ENCODE measurements at places on chromosomes 2 and 18.

DNA sequence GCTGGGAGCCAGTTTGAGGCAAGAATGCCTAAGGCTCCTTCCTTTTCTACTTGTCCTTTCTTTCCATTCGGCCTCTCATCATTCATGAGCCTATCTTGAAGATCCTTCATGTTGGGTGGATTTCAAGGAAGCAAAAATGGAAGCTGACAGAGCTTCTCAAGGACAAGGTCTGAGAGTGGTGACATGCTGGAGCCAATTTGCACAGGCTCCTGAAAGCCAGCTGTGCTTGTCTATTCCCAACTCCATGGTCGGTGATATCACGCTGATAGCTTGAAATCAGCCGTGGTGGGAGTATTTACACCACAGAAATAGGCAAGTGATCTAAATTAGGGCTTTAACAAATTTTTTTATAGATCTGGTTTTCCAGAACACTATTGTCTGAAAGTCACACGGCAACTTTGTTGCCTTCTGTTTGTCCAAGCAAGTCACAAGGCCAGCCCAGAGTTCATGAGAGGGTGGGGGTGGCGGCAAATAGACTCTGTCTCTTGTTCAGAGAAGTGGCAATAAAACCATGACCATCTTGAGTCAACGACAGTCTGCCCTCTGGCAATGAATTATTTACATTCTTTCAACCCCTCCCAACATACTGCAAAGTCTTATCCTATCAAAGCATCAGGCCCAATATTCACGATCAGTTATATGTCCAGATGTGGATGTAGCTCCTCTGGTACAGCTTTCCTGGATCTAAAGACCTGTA, 49.9 kb upstream of the SLC35F5 start:
- no peak for DNase-seq

GRCh38 chr2:196074631-196075030, 6.0 kb upstream of the DNAH7 start:
- DNase-seq: no peak

- no peak for DNase-seq
Measured at GRCh38 chr18:57659460-57660102, 37.9 kb upstream of the NARS1 start.

GRCh38 chr2:10811517-10811916, 1.1 kb downstream of the PDIA6 start:
- DNase-seq: peak; percentile 52

- no peak for DNase-seq
Measured at GRCh38 chr2:218648787-218649100, 10.7 kb downstream of the ZNF142 start.

DNA sequence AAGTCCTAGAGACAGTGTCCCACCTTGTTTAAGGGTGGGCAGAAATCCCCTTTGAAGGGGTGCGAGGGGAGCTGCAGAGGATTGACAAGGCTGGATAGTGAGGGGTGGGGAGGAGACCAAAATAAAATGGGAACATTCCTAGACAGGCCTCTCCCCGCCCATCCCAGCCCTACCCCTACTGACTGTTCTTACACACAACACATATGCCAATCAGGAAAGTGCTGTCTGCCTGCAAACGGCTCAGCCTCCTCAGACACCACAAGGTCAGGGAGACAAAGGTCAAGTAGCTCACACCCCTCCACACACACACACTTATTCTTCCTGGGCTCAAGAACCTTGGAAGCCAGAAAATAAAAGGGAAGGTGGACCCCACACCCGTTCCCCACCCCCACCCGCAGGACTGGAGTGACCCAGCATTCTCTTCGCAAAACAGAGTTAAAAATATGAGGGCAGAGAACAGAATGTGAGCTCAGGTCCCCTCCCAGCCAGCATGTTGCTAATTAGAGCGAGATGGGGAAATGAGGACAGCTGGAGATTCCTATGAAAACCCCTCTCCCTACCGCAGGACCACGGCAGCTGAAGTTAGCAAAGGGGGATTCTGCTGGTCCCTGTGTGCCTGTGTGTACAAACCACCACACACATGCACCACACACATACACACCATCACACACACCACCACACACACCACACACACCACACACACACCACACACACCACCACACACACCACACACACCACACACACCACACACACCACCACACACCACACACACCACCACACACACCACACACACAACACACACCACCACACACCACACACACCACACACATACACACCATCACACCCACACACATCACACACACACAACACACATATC, 197.8 kb downstream of the TNS1 start:
- DNase-seq: no peak

- no peak for DNase-seq
Measured at GRCh38 chr2:145927131-145927950, 1407.4 kb upstream of the ZEB2 start.

DNA sequence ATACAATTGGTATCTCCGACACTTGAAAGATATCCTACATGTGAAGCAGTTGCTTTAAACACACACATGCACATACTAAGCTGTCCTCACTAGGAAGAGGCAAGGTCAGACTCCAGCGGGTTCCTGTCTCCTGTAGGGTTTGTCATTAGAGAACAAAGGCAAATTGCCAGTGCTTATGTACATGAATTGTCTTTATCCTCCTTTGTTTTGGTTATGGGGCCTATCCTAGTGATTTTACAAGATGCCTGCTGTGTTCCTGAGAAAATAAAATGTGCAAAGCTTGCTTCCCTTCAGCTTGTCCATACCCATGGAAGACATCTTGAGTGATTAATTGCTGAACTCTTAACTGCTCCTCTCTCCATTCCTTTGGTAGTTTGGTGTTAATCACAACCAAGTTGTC, 86.7 kb upstream of the SLC39A10 start:
- DNase-seq: no peak

DNA sequence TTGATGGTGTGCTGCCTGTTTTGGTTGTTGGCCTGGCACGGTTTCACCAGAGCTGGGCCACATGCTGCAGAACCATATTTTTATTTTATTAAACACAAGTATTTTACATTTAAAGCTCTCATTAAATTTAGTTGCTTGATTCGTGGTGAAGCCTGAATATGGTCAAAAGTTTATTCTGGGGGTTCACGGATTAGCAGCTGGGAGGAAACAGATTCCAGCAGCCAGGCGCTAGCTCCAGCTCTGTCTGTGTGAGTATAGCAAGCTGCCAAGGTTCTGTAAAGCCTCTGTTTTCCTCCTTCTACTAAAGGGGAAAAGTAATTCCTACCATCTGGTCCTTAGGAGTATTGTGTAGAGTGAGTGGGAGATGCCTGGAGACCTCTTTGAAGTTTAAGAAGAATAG, 22.5 kb downstream of the GATA6 start:
- DNase-seq: peak; percentile 94

GRCh38 chr2:9419541-9419940, 3.8 kb downstream of the ITGB1BP1 start:
- DNase-seq: no peak

DNA sequence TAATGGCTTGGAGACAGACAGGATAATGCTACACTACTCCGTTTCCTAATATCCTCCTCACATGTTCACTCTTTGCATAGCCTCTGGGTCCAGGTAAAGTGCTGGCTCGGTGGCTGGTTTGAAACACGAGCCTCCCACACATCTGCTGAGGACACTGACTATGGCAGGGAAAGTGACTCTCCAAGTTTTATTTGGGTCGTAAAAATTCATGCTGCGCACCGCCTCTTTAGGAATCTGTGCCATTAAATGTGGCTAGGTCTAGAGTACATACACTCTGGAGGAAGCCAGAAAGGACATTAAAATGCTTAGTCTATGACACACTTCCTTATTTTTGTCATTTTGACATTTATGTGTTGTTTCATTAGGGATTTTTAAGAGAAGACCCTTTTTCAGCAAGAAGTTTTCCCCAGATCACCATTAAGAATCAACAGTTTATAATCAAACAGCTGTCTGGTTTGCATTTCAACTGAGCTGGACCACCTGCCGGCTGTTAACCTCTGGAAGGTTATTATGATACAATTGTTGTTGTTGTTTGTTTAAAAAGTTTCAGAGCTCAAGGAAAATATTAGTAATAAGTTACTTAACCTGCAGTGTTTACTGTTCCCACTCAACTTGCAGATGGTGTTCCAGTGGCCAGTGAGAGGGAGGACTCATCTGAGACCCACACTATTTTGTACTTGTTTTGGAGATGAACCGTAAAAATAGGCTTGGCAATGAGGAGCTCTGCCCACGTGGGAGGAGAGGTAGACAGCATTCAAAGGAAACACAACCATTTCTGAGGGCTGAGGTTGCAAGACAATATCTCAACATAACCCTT, 443.3 kb upstream of the MEIS1 start:
- peak; percentile 65 for DNase-seq

Data from kidney (tissue), 22 donors.